Dorsolateral prefrontal cortex (tissue), 122 donors: ENCODE measurements at places on chromosomes 12 and 14.

DNA sequence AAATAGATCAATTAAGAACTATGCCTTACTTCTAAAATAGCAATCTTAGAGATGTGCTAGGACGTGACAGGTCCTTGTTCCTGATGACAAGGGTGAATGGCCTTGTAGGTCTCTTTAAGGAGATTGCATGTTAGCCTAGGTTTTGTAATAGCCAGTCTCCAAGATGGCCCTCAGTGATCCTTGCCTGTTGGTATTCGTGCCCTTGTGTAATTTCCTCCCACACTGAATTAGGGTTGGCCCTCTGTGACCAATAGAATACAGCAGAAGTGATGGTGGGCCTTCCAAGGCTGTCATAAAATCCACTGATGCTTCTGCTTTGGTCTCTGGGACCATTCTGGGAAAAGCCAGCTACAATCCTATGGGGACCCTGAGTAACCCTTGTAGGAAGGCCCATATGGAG, 38.2 kb upstream of the SNX6 start:
- no peak for DNase-seq

GRCh38 chr14:104109731-104110361, 24.3 kb downstream of the ASPG start:
- no peak for DNase-seq

DNA sequence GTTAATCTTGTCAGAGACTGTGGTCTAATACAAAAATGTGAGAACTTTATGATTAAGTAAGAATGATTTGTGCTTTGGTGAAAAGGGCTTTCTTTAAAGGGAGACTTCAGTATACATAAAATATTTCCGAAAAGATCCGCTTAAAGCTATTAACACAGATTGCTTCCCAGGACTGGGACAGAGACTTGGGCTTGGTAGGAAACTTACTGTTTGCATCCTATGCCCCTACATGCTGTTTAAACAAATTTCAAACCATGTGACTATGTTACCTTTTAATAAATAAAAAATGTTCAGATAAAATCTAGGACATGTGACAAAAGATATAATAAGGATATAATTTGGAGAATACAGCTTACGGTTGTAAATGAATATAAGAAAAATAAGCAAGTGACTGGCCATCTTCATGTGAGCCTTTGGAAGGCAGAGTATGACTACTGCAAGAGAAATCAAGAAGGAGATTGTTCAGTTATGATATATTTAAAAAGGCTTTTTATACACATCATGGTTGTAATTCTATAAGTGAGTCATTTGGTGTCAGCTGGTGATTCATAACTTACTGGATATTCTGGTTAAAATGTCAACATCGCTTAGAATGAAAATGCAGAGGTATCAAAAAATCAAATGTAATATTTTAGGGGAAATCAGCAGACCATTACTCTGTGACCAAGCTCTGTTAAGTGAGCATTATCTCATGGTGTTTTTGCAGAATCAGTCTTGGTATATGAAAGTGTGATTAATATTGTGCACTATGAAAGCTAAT, 234.7 kb upstream of the E2F7 start:
- no peak for DNase-seq

DNA sequence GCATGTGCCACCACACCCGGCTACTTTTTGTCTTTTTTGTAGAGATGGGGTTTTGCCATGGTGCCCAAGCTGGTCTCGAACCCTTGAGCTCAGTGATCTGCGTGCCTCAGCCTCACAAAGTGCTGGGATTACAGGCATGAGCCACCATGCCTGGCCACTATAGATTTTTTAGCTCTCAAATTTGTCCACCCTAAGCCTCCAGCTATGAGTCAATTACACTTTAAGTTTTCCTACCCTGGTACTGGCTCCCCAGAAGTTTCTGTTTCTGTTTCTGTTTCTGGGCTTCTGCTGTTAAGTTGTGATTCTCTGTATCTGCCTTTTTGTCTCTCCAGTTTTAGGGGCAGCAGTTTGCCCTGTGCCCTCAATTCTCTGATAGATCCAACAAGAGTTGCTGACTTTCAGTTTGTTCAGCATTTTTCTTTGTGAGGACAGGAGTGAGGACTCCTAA, 4.4 kb upstream of the TINF2 start:
- no peak for DNase-seq
